ENCODE measurements at places on chromosomes 16 and 17.
A peak's percentile ranks its signal among the peaks of the same experiment; 100 is the strongest.

DNA sequence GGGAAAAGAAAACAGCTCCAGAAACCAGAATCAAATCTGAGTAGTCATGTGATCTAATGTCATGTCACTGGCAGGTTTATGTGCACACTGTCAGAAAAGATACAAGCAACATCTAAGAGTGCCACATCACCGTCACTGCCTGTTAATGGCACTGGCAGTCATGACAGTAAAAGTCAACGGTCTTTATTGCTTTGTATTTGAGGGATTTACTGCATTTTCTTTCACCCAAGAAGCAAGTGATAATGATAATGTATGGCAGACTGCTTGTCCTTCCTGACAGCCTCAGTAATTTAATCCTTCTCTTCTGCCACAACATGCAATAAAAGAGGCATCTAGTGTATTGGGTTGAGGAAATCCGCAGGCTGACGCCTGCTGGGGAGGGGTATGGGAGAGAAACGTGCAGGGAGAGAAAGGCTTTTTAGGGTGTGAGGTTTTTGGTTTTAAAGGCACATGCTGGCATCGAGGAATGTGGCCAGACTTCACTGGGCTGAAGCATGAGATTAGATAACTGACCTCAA lies 92.4 kb downstream of the RPGRIP1L start:
- DNase-seq = no peak

GRCh38 chr17:44983563-44983962 lies 15.5 kb upstream of the C1QL1 start:
- DNase-seq = no peak

DNA sequence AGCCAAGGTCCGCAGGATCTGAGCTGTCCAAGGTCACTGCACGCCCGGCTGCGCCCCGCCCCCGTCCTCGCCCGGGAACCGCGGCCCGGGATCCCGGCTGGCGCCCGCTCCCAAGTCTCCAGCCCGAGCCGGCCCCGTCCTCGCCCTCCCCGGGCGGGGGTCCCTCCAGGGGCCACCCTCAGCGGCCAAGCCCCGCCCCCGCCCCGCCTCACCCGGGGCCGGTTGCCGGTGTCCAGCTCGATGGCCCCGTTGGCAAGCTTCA lies 216 bp downstream of the VPS9D1 start:
- no peak for DNase-seq

DNA sequence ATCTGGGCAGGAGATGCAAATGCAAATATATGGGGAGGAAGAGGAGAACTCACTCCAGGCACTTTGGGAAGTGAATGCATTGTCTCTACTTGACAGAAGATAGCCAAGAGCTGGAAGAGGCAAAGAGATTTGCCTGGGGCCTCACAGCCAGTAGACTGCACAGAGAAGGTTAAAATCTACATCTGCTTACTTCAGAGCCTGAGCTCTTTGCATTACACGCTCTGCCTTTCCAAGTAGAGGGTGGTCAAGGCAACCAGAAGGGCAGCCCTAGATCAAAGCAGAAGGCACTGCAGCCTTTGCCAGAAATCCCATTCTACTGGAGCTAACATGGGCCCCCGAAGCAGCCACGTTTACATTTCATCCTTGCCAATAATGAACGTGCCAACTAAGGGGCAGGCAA lies 407.2 kb upstream of the CCL2 start:
- no peak for DNase-seq

DNA sequence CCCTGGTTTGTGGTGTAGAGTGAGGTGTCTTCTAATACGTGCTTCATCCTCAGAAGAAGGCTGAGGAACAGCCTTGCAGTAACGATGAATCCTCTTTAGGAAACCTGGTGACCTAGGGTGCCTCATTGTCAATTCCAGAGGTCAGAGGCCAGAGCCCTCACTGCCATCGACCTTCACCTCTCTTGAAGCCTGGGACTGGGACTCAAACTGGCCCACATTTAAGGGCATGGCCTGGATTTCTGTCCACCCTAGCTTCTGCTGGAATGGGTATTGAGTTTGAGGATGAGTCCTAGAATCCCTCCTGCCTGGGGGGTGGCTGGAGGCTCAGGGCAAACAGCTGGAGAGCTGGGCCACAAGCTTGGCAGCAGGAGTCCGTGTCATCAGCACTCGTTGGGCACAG lies 38.6 kb downstream of the ELAC2 start:
- DNase-seq = no peak

- no peak for DNase-seq
These were observed 105.1 kb upstream of the METRNL start for GRCh38 chr17:82974136-82974952.

GRCh38 chr16:81321039-81321438 lies 6.3 kb downstream of the GAN start:
- DNase-seq = no peak

GRCh38 chr16:6143020-6143419 lies 1045.4 kb upstream of the EEF2KMT start:
- no peak for DNase-seq

GRCh38 chr17:28969706-28970393 lies 18.5 kb upstream of the PHF12 start:
- no peak for DNase-seq

GRCh38 chr16:74561626-74562025 lies 45.3 kb downstream of the GLG1 start:
- DNase-seq = no peak

DNA sequence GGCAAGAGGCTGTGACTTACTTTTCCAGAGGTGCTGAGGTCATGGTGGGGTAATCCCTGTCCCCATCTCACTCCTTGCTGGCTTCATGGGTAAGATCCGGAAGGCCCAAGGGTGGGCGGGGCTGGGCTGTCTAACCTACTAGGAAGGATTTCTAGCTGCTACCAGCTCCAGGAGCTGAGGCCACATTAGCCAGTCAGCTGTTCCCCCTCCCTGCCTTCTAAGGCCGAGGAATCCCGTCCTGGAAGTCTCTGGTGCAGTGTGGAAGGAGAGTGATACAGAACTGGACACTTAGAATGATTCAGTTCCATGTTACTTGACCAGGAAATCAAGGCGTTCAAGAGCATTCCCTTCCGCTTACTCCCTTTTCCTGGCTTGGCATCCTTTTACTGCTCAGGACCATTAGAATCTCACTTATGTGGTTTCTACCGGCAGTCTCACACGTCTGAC lies 8.9 kb downstream of the GNGT2 start:
- peak; percentile 93 for DNase-seq

DNA sequence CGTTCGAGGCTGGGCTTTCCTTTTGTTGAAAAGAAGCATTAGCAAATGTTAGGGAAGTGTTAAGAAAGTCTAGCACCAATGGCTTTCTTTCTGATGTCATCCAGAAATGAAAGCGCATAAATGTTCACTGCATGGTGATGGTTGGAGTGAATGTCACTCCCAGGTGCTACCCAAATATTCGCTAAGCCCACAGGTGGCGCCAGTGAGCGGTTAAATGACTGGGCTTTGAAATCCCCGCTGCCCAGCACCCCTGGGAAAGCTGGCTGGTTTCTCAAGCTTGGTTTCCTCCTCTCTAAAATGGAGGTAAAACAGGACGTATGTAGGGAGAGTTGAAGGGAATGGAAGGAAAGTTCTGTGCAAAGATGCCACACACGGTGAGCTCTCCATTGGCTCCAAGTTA lies 104.4 kb downstream of the IRX5 start:
- no peak for DNase-seq

GRCh38 chr16:15607700-15608396 lies 35.1 kb downstream of the MARF1 start:
- peak; percentile 73 for DNase-seq

- no peak for DNase-seq
These were observed 16.3 kb upstream of the DPEP1 start for GRCh38 chr16:89596957-89597649.

- no peak for DNase-seq
These were observed 7.9 kb upstream of the ALDH3A1 start for GRCh38 chr17:19755821-19756510.

- DNase-seq = no peak
These were observed 35.9 kb downstream of the GPRC5B start for GRCh38 chr16:19848756-19849155.

- DNase-seq = no peak
These were observed 51.7 kb upstream of the ALDH3A2 start for GRCh38 chr17:19596869-19597268.

- no peak for DNase-seq
These were observed 35.5 kb upstream of the NOL11 start for GRCh38 chr17:67682196-67682595.

GRCh38 chr16:78900966-78901365 lies 699.6 kb downstream of the MAF start:
- DNase-seq = no peak

DNA sequence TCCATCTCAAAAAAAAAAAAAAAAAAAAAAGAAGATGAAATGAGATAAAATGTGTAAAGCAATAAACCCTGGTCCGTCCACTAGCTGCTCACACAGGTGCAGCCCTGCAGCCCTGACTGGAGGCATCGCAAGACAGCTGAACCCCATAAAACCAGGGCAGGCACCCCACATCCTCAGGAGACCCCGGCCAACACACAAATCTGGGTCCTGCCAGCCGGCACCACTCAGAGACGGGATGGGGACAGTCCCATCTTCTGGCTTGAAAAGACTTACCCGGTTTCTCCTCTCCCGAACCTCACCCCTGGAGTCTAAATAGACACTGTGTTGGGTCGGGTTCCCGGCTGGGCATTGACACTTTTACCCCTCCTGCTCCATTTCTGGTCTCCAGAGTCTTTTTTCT lies 52.7 kb upstream of the TNRC6C start:
- no peak for DNase-seq

- no peak for DNase-seq
These were observed 693 bp downstream of the NDRG4 start for GRCh38 chr16:58500430-58501241.

DNA sequence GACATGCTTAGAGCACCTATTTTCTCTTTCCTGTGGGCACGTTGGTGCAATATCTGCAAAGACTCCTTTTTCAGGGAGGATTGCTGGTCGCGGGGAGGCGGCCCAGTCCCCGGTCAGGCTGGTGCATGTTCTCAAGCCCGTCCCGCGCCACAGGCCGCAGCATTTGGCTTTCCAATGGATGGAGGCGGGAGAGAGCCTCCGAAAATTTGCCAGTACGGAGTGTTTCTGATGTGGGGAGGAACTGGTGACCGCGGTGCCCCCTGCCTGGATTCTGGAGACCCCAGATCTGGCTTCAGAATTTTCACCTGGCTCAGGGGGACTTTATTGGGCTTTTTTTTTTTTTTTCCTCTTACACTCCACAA lies 2.3 kb downstream of the CMIP start:
- no peak for DNase-seq

DNA sequence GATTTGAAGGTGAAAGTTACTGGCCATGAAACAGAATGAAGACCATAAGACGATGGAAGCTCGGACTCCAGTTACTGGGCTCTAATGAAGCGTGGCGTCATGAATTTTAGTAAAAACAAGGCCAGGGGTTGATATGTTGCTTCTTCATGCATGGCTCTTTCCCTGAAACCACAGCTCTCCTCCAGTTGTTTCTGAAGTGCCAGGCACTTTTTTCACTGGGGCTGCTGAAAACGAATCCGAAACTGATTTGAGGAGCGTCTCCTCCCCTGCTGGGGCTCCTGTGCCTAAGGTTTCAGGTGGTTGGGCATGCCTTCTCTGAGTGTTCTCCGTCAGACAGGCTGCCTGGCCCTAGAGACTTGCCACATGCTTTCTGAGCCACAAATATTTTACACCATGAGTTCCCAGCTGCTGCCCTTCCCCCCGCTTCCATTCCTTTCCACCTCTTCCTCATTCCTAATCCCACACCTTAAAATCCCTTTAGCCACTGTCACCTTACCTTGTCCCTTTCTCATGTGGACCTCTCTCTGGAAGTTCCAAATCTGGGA lies 3.7 kb upstream of the MYL4 start:
- DNase-seq = peak; percentile 90

DNA sequence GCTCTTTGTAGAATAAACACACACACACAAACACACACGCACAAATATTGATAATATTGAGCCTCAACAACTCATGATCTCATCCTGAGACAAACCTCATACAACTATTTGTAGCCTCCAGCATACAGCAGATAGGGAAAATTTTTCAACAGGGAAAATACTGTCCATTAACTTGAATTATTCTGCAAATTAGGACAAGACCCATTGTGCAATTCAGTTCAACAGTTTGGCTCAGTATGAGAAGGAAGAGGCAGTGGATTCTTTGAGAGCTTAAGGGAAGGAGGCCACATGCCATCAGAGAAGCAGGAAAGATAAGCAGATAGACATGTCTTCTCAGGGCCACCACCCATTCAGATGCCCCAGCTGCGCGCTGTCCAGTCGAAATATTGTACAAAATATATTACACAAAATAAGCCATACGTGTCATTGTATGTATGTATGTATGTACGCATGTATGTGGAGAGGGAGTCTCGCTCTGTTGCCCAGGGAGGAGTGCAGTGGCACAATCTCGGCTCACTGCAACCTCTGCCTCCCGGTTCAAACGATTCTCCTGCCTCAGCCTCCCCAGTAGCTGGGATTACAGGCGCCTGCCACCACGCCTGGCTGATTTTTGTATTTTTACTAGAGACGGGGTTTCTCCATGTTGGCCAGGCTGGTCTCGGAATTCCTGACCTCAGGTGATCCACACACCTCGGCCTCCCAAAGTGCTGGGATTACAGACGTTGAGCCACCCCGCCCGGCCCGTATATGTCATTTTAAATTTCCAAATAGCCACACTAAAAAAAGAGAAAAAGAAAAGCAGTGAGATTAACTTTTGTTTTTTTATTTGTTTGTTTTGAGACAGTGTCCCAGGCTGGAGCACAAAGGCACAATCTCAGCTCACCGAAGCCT lies 1.8 kb downstream of the ZC3H7A start:
- DNase-seq = no peak

DNA sequence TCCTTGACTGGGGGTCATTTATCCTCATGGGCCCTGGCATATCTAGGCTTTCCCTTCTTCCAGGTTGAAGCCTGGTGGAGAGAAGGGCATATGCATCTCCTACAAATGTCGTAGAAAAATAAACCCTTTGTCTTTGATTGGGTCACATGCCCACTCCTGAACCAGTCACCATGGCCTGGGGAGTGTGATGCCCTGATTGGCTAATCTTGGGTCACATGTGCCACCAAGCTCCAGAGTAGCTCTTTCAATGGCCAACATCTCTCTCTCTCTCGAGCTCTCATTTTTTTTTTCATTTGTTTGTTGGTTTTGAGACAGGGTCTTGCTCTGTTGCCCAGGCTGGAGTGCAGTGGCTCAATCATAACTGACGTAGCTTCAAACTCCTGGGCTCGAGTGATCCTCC lies 5.6 kb upstream of the XPO6 start:
- DNase-seq = no peak

DNA sequence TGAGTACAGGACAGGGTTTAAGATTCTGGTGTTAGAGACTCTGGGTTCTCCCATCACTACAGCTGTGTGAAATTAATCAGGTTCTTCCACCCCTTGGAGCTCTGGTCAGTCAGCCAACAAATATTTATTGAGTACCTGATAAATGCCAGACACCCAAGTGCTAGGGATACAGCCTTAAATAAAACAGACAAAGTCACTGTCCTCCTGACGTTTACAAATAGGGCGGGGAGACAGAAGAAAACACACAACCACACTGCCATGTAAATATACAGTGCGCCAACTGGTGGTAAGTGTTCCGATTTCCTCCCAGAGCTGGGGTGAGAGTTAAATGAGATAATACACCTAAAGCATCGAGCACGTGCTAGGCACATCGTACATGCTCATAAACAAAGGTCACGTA lies 121.0 kb downstream of the COPRS start:
- no peak for DNase-seq

GRCh38 chr17:16286947-16287562 lies 66.2 kb downstream of the CENPV start:
- no peak for DNase-seq

- no peak for DNase-seq
These were observed 39.2 kb downstream of the COTL1 start for GRCh38 chr16:84578538-84579126.

Measured in fibroblast of lung (primary cell).